ENCODE measurements at places on chromosomes 3 and 15.

DNA sequence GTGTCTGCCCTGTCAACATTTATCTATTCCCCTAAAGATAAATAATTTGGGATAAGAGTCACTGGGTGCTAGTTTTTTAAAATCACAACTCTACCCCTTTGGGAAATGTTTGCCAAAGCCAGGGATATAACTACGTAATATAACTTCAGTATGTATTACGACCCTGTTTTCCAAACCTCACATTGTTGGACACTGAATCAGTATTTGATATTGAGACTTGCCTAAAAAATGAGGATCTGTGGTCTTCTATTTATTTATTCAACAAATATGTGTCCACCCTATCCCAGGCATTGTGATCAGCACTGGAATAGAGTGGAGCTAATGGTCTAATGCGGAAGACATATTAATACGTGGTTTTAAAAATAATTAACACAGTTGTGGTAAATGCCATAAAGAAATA lies 4.5 kb upstream of the MGA start:
- no peak for DNase-seq

GRCh38 chr3:30075514-30075913 lies 530.9 kb upstream of the TGFBR2 start:
- no peak for DNase-seq

DNA sequence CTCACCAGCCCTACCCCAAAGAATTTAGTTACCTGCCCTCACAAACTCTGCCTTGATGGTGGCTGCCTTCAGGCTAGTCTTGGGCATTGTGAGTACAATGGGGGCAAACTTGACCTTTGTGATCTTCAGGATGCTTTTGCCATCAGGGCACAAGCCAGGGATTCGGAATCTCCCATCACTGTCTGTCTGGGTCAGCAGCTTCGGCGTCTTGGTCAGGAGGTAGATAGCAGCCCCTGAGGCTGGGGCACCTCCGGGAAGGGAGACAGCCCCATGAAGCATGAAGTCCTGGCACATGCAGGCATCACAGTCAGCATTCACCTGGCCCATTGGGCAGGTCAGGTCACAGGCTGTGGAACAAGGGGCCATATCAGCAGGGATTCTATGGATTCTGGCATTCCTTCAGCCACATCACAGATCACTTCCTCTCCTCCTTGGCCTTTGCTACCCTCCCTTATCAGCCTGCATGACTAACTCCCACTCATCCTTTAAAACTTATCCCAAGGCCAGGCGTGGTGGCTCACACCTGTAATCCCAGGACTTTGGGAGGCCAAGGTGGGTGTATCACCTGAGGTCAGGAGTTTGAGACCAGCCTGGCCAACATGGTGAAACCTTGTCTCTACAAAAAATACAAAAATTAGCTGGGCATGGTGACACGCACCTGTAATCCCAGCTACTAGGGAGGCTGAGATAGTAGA lies 6.9 kb downstream of the CILP start:
- no peak for DNase-seq

GRCh38 chr3:65070968-65071367 lies 383.2 kb upstream of the ADAMTS9 start:
- no peak for DNase-seq

DNA sequence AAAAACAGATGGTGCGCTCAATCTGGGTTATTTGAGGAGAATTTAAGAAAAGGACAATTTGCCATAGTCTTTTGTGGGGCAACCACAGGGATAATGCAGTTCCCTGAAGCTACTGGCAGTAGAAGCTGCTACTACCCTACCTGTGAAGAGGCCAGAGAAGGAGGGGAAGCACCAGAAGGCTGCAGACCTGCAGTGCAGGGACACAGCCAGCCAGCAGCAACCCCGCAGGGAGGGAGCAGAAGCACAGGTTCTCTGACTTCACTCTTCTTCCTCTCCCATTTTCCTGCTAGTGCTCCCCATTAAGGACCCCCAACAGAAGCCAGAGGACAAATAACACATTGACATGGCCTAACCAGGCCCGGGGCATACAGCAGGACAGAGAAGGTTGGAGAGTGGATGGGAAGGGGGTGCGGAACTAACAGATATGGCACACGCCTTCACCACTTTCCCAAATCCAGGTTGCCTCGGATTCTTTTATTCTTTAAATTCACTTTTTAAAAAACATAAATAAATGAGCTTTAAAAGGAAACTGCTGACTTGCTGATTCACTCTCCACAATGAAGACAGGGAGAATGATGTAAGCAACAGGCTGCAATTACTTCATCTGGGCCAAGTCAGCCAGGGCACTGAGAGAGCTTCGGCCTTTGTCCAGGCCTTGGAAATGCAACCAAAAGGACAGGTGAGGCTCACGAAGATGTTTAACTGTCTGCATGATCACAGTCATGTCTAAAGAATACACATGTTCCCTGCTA lies 30.1 kb downstream of the POPDC2 start:
- no peak for DNase-seq

DNA sequence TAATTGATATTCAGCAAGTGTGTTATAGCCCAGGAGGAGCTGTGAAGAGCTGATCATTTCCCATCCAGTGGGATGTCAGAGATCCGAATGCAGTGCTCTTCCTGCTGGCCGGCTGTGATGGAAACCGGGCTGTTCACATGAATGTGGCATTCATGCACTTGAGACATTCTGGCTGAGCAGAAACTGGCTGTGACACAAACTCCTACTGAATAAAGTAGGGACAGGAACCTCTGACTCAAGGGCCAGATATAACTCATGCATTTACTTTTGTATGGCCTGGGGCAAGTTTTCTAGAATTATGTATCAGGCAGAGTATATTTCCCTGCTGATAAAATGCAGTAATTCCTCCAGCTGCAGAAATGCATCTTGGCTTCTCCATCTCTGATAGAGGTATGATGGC lies 83.4 kb upstream of the FAM3D start:
- no peak for DNase-seq

GRCh38 chr3:33035596-33035995 lies 61.4 kb downstream of the GLB1 start:
- no peak for DNase-seq

DNA sequence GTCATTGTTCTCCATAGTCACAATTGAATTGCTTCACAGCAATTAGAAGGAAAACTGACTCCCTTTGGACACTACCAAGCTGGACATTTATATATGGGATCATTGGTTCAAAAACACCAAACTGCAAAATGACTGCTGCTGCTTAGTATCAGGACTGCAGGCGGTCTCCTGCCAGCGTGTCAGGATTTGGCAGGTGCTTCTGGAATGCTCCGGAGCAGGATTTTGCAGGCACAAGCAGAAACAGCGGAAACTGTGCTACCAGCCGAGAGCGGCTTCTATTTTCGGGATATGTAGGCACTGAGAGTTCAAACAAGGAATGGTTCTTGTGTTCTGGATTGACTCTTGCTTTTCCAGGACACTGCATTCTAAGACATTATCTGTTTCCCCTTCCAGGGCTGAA lies 95.5 kb downstream of the SSR3 start:
- DNase-seq, result no peak

- DNase-seq, result no peak
Measured at GRCh38 chr15:79341396-79341795, 30.5 kb downstream of the TMED3 start.

DNA sequence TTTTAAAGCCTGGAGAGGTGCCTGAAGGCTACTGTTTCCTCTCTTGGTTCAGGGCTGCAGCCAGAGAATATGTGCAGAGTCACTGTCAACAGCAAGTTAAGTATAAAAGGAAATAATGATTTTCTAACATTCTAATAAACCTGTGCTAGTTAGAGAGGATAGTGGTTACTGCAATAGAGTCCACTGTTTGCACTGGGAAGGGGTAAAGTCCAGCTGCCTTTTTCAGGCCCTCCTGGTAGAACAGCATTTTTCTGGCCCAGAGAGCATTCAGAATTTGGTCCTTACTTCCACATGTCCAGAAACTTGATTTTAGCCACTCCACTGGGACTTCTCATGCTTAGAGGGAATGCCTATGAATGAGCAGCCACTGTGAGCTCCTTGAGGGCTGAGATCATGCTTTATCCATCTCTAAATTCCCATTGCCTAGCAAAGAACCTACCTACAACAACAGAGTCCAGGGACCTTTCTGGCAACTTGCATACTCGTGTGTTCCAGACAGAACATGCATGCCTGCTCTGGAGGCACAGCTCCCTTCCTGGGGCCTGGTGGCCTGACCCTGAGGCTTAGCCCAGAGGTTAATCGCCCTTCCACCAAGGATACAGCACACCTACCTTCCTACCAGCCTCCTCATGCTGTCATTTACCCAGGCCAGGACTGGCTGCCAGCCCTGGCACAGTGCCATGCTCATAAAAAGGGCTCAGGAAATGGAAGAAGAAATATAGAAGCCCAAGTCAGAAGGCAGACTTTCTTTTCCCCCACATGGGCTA lies 50.3 kb upstream of the ATP13A3 start:
- no peak for DNase-seq
